ENCODE measurements at places on chromosomes 7 and 10.

DNA sequence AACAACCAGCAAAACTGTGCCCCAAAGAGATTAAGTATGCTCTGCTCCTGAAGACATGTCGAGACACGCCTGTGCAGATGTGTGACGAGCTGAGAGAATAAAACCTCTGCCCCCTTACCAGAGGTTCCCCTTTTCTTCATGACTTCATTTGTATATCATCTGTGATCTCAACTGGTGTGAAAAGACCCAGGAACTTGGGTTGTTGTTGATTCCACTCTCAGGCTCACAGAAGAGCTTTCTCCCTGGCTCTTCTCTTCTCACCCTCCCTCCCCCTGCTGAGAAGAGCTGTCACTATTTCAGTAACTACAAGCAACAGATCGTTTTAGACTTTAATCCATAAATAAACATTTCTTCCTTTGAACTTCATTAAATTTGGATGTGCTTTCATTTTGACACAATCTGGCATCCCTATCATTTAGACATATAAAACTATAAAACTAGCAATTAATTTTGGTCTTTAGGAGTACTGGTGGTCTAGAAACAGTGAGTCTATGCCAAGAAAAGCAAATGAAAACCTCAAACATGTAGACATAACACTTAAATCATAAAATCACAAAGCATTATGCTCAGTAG, 179.3 kb upstream of the FZD8 start:
- no peak overlapping the region for H3K27ac ChIP-seq
- H3K27me3 ChIP-seq, result no peaks in the 10 kb centered on the region
- no peaks in the 10 kb centered on the region for H3K4me1 ChIP-seq
- DNase-seq, result no peak
- H3K36me3 ChIP-seq, result peaks cover 1% of the 10 kb centered on the region
- no peak overlapping the region for H3K4me3 ChIP-seq

DNA sequence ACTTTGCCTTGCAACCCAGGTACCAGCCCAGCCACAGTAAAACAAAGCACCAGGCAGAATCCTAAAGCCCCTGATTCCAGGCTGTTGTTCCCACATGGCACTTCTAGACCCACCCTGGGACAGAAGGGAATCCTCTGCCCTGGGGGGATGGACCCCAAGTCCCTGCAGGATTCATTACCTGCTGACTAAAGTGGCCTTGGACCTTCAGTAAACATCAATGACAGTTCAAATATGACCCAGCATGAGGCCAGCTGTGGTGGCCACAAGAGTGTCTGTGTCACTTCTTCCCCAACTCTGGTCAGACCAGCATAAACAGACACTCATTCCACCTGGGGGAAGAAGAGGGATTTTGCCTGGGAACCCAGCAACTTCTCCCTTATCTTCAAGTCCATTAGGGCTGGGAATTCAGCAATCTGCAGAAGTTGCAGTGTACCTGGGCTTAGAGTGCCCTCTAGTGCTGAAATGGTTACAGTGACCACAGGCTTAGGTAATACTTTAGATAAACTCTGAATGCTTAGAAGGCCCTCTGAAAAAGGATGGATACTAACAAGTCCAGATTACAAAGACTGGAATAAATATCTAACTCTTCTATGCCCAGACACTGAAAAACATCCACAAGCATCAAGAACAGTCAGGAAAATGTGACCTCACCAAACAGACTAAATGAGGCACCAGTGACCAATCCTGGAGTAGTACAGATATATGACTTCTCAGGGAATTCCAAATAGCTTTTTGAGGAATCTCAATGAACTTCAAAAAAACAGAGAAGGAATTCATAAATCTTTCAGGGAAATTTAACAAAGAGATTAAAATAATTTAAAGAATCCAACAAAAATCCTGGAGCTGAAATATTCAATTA, 108.5 kb upstream of the TMEM168 start:
- peak; percentile 21 for DNase-seq
- peaks cover 23% of the 10 kb centered on the region for H3K4me1 ChIP-seq
- H3K4me3 ChIP-seq, result no peak overlapping the region
- H3K27me3 ChIP-seq, result no peaks in the 10 kb centered on the region

DNA sequence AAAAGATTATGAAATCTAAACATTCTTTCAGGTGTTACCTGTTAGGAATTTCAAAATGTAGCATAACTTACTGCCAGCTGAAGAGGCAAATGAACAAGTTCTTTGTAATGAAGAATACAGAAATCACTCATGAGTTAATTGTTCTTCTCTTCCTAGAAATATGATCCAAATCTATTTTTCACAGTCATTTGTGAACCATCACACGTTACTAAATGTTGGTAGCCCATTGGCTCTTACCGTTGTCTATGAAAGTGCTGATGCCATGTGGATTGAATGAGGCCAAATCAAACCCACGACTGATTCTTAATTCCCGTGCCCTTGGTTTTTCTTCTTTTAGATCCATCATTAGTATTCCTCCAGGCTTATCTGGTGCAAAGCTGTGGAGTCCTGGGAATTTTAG, 15.9 kb upstream of the PON3 start:
- no peaks in the 10 kb centered on the region for H3K27me3 ChIP-seq
- H3K27ac ChIP-seq, result no peak overlapping the region
- H3K36me3 ChIP-seq, result peaks cover 14% of the 10 kb centered on the region
- DNase-seq, result no peak

- no peak for DNase-seq
- H3K4me3 ChIP-seq, result no peak overlapping the region
- no peaks in the 10 kb centered on the region for H3K4me1 ChIP-seq
- no peak overlapping the region for H3K27ac ChIP-seq
- peaks cover 4% of the 10 kb centered on the region for H3K36me3 ChIP-seq
Measured at GRCh38 chr10:125089469-125089868, 70.9 kb downstream of the CTBP2 start.

DNA sequence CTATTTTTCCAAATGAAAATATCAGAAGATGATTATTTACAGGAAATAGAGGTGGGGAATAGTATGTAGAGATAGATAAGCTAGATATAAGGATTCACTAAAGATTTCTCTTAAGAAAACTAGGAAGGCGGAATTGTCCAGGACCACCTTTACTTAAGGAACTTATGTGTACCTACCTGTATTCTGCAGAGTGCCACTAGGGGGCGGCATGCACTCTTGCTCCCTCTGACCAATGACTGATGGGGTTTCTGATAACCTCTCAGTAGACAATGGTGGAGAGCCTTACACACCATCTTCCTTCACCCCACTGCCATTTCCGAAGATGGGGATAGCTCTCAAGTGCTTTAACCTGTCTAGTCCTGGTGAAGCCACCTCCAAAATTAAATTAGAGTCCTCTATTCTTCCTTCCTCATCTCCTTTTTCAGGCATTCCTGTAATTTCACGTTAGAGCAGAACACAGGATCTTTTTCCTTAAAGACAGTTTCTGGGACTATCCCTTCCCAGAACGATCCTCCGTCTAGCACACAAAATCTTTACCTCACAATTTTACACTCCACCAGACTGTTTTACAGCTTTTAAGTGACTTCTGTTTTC, 453.1 kb downstream of the SORCS1 start:
- no peaks in the 10 kb centered on the region for H3K4me1 ChIP-seq
- no peak for DNase-seq
- no peak overlapping the region for H3K4me3 ChIP-seq
- H3K27ac ChIP-seq, result no peak overlapping the region

DNA sequence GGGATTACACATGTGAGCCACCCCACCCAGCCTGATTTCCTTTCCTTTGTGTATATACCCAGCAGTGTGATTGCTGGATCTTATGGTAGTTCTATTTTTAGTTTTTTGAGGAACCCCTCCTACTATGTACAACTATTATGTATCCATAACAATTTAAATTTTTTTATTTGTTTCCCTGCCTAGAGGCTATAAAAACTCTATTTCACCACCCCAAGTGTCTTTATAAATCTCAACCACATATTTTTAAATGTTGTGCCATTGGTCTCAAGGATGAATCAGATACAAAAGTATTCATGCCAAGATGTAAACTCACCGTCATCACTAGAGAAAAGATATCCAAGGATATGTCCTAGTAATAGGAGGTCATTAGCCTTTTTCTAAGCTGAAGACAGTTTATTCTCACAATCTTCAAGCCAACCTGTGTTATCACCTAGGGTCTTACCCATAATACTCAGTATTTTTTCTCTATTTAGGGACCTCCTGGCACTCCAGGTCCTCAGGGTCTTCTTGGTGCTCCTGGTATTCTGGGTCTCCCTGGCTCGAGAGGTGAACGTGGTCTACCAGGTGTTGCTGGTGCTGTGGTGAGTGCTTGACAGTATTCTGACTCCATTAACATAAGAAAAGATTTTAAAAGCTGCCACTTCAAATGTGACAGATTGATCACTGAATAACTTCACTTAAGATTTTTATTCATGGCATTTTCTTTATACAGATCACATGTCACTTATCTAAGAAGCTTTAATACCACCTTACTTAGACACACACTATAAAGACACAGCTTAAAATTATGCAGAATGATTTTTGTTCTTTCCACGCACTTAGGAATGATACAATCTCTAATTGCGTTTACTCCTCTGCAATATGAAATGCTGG, 29.4 kb downstream of the COL1A2 start:
- H3K27me3 ChIP-seq, result peaks cover 39% of the 10 kb centered on the region
- H3K27ac ChIP-seq, result no peak overlapping the region
- H3K4me1 ChIP-seq, result no peaks in the 10 kb centered on the region
- DNase-seq, result no peak
- no peak overlapping the region for H3K4me3 ChIP-seq
- H3K36me3 ChIP-seq, result no peaks in the 10 kb centered on the region

DNA sequence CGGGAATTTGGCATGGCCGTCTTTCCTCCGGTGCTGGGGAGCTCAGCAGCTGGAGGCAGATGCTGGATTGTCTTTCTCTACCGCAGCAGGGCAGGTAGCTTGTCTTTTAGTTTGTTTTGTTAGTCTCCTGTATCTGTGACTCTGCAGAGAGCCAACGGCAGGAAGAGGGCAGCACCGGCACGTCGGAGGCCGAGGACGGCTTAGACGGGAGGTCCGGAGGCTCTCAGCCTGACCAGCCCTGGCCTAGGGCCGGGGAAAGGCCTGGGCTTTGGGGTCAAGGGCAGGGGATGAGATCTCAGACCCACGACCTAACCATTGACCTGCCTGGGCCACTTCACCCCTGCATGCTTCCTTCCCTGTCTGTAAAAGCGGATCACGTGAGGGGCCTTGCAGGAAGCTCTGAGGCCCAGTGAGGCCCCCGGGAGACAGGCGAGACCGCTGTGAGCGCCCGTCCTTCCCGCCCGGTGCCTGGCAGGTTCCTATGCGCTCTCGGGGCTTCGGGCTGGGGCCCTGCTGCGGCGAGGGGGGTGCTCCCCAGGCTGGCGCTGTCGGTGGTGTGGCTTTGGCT, 72.7 kb downstream of the LHPP start:
- H3K4me1 ChIP-seq, result peaks cover 7% of the 10 kb centered on the region
- peaks cover 3% of the 10 kb centered on the region for H3K36me3 ChIP-seq
- no peak for DNase-seq
- no peaks in the 10 kb centered on the region for H3K27me3 ChIP-seq

DNA sequence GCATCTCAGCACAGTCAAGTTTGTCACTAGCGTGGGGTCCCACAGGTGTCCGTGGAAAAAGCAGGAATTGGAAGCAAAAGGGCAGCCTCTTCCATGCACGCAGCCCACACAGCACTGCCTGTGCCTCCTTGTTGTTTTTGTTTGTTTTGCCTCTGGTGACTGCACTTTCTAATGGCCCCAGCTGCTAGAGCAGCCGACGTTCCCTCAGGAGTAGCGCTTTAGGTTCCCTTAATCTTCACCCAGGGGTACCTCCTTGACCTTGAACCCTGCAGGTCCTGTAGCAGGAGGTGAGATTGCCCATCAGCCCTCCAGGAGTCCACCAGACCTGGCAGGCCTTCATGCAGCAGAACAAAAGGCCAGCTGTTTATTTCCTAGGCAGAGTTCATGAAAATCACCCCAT, 210.1 kb downstream of the CACNB2 start:
- no peaks in the 10 kb centered on the region for H3K4me1 ChIP-seq
- no peak for DNase-seq
- no peak overlapping the region for H3K4me3 ChIP-seq
- H3K27me3 ChIP-seq, result no peaks in the 10 kb centered on the region

- no peaks in the 10 kb centered on the region for H3K36me3 ChIP-seq
- H3K27ac ChIP-seq, result no peak overlapping the region
- DNase-seq, result no peak
- no peak overlapping the region for H3K4me3 ChIP-seq
Measured at GRCh38 chr7:116828281-116828680, 34.1 kb upstream of the CAPZA2 start.

GRCh38 chr7:143467724-143468123, 9.9 kb upstream of the TAS2R41 start:
- H3K27ac ChIP-seq, result no peak overlapping the region
- no peak overlapping the region for H3K4me3 ChIP-seq
- H3K27me3 ChIP-seq, result peaks cover 57% of the 10 kb centered on the region
- no peaks in the 10 kb centered on the region for H3K4me1 ChIP-seq
- no peaks in the 10 kb centered on the region for H3K36me3 ChIP-seq
- no peak for DNase-seq

GRCh38 chr10:131773370-131774343, 127.2 kb upstream of the PPP2R2D start:
- peaks cover 10% of the 10 kb centered on the region for H3K27me3 ChIP-seq
- no peaks in the 10 kb centered on the region for H3K36me3 ChIP-seq
- no peak overlapping the region for H3K27ac ChIP-seq

All from central memory CD8-positive, alpha-beta T cell (primary cell).